ENCODE measurements at places on chromosomes 2 and 18.

- DNase-seq = no peak
Measured at GRCh38 chr2:23835988-23836387, 90.9 kb downstream of the ATAD2B start.

DNA sequence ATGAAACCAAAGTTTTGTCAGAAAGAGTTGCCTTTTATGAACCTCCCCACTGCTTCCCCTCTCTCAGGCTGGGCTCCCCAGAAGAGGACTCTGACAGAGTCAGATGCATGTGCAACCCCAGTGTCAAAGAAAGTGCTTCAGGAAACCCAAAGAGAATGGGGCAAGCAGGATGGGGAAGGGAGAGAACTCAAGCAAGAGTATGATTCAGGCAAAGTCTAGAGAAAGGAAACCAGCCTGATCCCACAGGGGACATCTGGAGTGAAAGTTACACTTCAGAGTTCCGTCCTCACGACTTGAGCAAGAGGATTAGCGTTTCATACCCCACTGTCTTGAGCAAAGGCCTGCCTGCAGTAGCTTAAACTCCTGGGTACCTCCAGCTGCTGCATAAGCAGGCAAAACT is 51.8 kb upstream of the EPC2 start:
- no peak for DNase-seq

DNA sequence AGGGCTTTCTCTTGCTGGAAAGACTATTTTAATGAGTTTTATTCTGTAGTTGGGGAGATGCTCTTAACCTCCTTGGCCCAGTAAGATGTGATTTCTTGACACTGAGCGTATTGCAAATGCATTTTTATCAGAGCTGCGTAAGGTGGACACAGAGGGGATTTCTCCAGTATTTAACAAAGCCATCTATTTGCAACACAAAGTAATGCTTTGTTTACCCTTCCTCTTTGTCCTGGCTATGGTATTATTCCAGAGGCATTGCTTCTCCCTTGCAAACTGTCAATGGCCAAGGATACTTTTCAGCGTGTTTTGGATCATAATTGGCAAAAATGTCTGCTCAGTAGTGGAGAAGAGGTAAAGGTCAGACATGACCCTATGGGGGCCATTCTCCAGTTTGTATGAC is 90.8 kb upstream of the PIK3C3 start:
- DNase-seq = no peak

GRCh38 chr2:215764441-215765048 is 248.8 kb downstream of the MREG start:
- no peak for DNase-seq

DNA sequence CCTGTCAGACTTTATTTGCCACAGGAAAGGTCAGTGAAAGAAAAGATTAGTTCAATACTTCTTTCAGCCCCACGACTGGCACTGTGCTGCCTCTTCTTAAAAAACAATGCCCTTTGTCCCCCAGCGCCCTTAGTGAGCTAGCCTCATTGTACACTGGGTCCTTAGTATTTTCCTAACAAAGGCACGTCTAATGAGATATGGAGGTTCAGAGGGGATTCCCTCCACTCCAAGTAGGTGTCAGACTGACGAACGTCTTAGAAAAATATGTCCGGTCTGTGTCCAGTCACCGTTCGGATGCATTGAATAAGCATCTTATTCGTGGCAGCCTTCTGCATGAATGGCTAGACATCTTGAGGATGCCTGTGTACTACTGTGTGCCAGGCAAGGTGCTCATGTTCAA is 1.1 kb downstream of the FECH start:
- no peak for DNase-seq
